ENCODE measurements at places on chromosomes 16 and 17.

DNA sequence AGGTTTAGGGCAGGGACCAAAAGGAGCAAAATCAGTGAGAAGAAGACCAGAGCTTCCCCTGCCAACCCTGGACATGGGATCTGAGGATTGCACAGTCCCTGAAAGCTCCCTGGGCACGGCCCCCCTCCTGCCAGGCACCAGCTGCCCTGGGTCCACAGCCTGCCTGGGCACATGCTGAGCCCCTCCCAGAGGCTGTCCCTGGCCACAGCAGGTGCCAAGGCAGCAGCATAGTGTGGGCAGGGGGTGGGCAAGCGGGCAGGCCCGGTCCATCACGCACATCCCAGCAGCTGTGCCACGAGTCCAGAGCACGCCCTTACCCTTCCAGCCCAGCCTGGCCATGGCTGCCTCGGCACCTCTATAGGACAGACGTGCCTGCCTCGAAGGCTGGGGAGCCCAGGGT is 12.7 kb downstream of the SCN4A start:
- DNase-seq: no peak

DNA sequence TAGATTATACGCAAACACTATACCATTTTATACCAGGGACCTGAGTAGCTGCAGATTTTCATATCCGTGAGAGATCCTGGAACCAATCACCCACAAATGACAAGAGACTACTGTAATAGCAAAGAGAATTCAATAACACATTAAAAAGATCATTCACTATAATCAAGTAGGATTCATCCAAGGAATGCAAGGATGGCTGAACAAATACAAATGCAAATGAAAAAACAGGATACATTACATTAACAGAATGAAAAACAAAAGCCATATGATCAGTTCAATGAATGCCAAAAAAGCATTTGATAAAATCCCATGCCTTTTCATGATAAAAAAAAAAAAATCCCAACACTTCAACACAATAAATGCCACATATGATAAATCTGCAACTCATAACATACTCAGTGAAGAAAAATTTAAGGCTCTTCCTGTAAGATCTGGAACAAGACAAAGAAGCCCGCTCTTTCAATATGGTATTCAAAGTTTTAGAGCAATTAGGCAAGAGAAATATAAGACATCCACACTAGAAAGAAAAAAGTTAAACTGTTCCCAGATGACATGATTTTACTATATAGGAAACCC is 29.0 kb downstream of the N4BP1 start:
- no peak for DNase-seq

- DNase-seq: no peak
Measured at GRCh38 chr16:88653101-88653500, 2.2 kb upstream of the CYBA start.

GRCh38 chr16:4160658-4161430 is 44.6 kb upstream of the ADCY9 start:
- DNase-seq: peak; percentile 39

- DNase-seq: peak; percentile 74
Measured at GRCh38 chr16:21554795-21555585, 44.4 kb upstream of the METTL9 start.

DNA sequence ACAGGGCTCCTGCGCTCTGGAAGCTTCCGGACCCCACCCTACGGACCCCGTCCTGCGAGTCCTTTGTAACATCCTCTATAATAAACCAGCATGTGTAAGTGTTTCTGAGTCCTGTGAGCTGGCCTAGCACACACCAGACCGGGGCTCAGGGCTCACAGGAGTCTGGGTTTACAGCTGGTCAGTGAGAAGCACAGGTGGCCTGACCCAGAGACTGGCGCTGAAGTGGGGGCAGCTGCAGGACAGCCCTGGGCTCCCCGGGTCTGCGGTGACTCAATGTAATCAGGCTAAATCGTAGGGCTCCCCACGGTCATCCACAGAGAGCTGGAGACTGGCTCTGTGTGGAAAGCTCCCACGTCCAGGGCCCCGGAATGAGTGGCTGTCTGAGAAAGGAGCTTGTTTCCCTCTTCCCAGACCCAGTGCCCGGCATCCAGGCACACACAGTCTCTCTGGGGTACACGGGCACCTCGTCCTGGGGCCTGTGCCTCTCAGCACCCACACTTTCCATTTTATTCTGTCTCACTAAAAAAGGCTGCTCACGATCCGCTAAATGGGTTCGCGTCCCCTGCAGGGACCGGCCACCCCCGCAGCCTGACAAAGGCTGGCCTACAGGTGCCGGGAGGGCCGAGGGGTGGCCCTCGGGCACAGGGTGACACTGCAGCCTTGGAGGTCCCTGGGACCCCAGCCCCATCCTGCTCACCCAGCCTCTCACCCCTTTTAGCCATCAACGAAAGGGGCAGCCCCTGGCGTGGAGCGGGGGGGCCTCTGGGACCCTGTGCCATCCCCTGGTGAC is 18.9 kb upstream of the CBFA2T3 start:
- DNase-seq: no peak

DNA sequence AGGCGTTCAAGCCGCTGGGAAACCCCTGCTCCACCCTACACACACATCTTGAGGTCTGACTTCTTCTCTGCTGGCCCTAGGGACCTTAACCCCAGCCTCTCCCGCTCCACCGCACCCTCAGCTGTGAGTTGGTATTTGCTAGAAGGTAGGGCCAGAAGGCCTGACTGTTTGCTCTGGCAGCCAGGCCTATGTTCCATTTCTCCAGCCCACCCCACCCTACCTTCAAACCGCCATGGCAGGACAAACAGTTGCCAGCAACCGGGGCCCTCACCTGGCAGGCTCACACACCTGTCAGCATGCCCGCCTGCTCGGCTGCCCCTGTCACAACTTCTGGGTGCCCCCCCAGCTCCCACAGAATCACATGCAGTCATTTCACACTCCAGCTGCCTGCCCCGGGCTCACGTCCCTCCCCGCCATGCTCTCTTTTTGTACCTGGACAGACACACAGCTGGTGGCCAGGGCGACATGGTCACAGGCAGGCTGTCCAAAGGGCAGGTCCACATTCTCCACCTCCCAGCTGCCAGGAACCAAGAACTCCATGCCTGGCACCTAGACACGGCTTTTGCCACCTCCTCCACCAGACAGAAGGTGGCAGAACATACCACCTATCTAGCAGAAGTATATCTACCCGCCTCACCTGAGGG is 2.6 kb upstream of the ATP2A3 start:
- no peak for DNase-seq

- no peak for DNase-seq
Measured at GRCh38 chr17:9982159-9982558, 77.1 kb upstream of the RCVRN start.

- DNase-seq: no peak
Measured at GRCh38 chr17:968812-969730, 10.5 kb downstream of the NXN start.

- DNase-seq: no peak
Measured at GRCh38 chr17:47200325-47200664, 8.9 kb upstream of the MYL4 start.

GRCh38 chr16:66610111-66610820 is 5.8 kb downstream of the CMTM3 start:
- no peak for DNase-seq

- no peak for DNase-seq
Measured at GRCh38 chr17:51351890-51352289, 91.5 kb downstream of the UTP18 start.

DNA sequence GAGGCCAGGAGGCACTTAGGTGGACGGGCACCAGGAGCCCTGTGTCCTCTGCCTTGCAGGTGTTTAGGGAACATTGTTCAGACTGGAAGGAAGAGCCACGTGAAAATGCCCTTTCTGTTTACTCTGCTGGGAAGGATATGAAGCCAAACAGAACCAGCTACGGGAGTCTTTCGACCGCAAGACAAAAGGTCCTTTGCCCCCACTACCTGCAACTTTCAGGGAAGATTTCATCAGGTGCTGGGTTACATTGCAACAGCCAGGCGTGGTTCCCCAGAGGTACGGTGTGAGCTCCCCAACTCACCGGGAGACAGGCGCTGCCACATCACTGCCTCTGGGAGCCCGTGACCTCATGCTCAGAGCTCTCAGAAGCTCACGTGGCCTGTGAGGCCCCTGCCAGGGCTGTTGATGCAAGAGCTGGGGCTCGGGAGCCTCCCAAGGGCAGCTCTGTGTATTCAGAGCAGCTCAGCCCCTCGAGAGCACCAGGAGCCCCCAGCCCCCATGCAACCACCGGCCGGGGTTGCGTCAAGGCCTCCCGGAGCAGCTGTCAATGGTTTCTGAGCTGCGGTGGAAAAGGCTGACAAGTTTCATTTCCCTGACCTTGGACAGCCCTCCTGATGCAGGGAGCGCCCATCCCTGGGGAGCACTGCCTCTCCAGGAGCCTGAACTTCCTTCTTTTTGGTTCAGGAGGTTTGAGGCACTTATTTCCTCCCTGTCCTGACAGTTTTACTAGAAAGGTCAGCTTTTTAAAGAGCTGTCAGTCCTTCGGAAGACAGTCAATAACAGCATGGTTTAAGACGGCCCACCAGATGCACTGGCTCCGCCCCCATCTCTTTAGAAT is 42.1 kb downstream of the TBC1D16 start:
- no peak for DNase-seq

DNA sequence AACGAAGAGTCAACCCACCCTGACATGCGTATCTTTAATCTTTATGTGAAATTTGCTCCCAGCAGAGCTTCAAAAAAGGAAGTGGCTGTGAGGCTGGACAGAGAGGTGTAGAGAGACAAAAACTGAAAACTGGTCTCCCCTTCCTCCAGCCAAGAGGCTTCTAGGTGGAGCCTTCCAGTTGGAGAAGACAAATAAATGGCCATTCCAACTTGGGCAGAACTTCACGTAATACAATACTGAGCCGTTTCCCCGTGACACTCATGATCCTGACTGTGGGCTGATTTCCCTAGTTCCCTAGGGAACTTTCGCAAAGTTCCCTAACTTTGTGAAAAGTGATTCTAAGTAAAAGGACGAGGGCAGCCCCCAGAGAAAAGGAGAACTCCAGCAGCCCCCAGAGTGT is 78.8 kb downstream of the ZFHX3 start:
- no peak for DNase-seq

- peak; percentile 39 for DNase-seq
Measured at GRCh38 chr17:44071772-44072171, 1.2 kb downstream of the G6PC3 start.

DNA sequence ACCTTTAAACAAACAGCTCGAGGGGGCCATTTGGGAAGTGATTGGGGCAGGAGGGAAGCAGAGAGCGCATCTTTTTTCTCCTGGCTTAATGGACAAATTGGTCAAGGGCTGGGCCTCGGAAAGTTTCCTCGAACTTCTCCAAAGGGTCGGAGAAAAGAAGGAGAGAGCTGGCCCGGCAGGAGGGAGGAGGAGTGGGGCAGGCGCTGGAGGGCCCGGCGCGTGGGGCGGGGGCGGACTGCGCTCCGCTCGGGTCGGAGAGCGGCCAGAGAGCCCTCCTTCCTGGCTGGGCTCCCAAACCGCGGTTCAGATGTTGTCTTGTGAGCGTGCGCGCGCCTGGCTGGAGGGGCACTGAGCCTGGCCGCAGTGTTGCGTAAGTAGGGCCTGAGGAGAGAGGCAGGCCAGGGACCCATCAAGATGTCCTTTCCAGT is 1.2 kb downstream of the MMP2 start:
- peak; percentile 90 for DNase-seq

DNA sequence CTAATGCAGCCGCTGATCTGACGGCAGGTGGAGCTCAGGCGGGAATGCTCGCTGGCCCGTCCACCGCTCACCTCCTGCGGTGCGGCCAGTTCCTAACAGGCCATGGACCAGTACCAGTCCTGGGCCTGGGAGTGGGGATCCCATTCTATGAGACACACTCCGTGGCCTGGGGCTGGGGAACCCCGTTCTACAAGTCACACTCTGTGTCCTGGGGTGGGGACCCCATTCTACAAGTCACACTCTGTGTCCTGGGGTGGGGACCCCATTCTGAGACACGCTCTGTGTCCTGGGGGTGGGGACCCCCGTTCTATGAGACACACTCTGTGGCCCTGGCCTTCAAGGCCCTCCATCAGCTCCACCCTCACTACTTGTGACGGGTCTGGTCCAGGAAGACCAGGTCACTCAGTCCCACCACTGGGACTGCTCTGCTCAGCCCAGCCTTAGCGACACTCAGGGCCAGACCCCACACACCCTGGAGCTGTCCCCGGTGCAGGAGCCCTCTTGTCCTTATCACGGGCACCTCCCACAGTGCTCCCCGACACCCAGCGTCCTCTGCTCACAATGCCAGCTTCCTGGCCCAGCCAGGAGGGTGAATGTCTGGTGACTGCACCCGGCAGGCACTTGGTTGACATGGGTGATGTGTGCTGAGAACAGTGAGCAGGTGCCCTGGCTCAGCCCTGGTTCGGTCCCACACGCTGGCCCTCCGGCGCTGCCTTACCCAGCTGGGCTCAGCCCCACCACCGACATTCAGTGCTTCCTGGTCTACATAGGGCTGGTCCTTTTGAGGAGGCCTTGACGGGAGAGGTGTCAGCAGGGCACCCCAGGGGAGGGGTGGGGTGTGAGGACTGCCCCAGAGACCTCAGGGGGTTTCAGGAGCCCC is 89.1 kb downstream of the TBC1D16 start:
- DNase-seq: no peak

- DNase-seq: no peak
Measured at GRCh38 chr17:10305398-10305797, 67.4 kb downstream of the MYH13 start.

DNA sequence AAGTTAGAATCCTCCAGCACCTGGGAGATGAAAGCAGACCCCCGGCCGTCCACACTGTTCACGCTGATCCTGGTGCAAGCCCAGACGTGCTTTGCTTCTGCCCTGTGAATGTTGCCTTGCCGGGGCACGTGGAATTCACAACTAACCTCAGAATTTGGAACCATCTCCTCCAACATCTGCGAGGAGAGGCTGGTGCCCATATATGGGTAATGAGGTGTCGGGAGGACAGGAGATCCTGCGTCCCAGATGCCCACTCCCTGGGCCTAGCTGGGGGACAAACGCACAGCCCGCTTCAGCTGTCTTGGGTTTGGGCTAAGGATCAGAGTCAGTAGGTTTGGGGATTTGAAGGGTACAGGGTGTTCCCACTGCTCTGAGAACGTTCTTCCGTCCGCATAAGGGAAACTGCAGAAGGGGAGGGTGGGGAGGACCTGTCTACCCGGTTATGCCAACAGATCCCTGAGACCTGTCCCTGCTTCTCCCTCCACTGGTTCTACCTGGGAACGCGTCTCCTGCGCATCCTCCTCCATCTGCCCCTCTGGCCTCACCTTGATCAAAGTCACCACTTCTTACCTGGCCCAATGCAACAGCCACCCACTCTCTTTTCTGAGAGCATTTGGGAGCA is 14.1 kb downstream of the PPL start:
- no peak for DNase-seq

DNA sequence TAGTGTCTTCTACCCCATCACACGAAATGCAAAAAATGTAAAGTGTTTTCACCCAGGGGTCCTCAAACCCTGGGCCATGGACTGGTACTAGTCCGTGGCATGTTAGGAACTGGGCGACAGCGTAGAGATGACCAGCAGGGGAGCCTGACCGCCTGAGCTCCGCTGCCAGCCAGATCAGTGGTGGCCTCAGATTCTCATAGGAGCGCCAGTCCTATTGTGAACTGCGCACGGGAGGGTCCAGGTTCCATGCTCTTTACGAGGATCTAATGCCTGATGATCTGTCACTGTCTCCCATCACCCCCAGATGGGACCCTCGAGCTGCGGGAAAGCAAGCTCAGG is 4.5 kb downstream of the SCARF1 start:
- DNase-seq: no peak
